Esophagus muscularis mucosa (tissue), 4 donors: ENCODE measurements at places on chromosomes 12 and 14. TPM values are rescaled to one million over a fixed set of nuclear protein-coding genes. Genes with fewer than 3 reads are reported as not detected.

GRCh38 chr14:102873131-102873530 is 49.3 kb upstream of the AMN start:
- no peak for DNase-seq

APOF gene
- not detected for total RNA-seq

- DNase-seq, result no peak
Measured at GRCh38 chr12:64256166-64256800, 34.2 kb upstream of the KICS2 start.

DNA sequence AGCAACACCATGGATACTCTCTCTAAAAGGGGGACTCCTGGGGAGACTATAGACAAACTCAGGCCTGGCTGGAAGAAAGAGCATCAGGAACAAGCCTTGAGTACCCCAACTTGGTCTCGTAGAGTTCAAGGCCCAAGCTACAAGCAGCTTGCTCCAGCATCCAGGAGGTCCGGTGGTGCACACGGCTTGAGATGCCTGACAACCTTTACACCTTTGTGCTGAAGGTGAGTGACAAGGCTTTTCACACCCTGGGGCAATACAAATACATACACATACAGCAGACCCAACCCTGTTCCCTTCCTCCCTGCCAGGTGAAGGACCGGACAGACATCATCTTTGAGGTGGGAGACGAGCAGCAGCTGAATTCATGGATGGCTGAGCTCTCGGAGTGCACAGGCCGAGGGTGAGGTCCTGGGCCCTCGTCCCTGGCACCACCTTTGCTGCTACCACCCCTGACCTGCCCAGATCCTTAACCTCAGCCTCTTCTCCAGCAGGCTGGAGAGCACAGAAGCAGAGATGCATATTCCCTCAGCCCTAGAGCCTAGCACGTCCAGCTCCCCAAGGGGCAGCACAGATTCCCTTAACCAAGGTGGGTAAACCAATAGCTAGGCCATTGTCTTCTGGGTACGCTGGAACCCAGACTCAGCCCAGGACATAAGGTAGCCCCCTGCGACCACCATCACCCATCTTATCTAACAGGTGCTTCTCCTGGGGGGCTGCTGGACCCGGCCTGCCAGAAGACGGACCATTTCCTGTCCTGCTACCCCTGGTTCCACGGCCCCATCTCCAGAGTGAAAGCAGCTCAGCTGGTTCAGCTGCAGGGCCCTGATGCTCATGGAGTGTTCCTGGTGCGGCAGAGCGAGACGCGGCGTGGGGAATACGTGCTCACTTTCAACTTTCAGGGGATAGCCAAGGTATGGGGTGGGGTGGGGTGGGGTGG is 41.2 kb downstream of the SH2B3 start:
- DNase-seq, result peak; percentile 82

GRCh38 chr12:49017891-49018260 is 700 bp downstream of the PRKAG1 start:
- DNase-seq, result no peak

- no peak for DNase-seq
Measured at GRCh38 chr14:81423504-81423903, 23.4 kb upstream of the STON2 start.
